ENCODE measurements at places on chromosomes 13 and 19. TPM values are rescaled to one million over a fixed set of nuclear protein-coding genes. Genes with fewer than 3 reads are reported as not detected.

The CYP2A7 gene
- polyA plus RNA-seq = not detected

The KMT5C gene
- 33.5 TPM for polyA plus RNA-seq

The KLK2 gene
- polyA plus RNA-seq = 0.38 TPM

The CLEC17A gene
- 0.09 TPM for polyA plus RNA-seq

DNA sequence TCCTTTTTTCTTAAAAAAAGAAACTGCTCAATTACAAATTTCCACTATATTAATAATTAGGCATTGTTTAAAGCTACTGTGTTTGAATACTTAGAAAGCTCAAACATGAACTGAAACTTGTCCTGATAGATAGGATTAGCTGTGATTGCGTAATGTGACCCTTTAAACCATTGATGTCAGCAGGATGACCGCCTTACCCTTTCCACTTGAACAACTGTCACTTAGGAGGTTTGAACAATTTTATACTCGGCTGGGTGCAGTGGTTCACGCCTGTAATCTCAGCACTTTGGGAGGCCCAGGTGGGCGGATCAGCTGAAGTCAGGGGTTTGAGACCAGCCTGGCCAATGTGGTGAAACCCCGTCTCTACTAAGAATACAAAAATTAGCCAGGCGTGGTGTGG lies 2.9 kb downstream of the LAMP1 start:
- DNase-seq = no peak

- DNase-seq = no peak
Observed at GRCh38 chr13:61406275-61406674, 9.4 kb downstream of the PCDH20 start.

GRCh38 chr19:7497292-7497691 lies 8.5 kb upstream of the PEX11G start:
- DNase-seq = no peak

GRCh38 chr13:44211704-44212346 lies 161.8 kb upstream of the SERP2 start:
- DNase-seq = no peak

- DNase-seq = no peak
Observed at GRCh38 chr13:77554069-77554468, 18.6 kb downstream of the SCEL start.

DNA sequence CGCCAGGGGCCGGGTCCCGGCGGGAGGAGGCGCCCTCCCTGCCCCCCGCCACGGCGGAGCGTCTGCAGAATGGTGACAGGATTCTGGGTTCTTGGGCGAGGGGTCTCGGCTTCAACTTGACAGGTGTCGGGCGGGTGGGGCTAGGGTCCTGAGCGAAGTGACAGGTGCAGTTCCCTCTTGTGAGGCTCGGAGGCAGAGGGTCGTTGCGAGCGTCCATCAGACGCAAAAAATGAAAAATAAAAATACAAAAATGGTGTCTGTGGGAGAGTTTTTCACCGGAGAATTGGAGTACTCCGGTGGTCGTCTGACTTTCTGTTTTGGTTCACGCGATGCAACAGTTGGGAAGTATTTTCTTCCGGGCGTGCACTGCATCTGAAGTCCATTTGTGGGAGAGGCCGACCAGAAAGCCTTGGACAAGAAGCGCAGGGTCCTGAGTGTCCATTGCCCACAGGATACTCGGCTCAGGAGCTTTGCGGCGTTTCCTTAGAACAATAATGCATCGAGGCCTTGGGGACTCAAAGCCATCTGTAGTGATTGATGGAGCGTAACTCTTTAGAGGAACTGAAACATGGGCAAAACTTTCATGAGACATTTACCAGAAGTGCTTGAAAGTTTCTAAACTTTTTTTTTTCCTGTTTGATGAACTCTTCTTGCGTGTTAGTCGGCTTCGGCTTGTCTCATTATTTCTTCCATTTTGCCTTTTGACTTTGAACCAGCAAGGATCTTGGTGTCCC lies 759 bp downstream of the RB1 start:
- DNase-seq = no peak

- no peak for DNase-seq
Observed at GRCh38 chr13:44848920-44849676, 140.2 kb downstream of the NUFIP1 start.

- DNase-seq = no peak
Observed at GRCh38 chr19:27884376-27884775, 1328.6 kb downstream of the UQCRFS1 start.

- DNase-seq = no peak
Observed at GRCh38 chr13:40438999-40439797, 227.2 kb downstream of the FOXO1 start.

- DNase-seq = no peak
Observed at GRCh38 chr13:36428086-36428485, 4.2 kb upstream of the CCNA1 start.

Measured in left renal pelvis (tissue), 4 donors.